Stimulated activated CD8-positive, alpha-beta memory T cell treated with anti-CD3 and anti-CD28 coated beads, Interleukin-15, amount 100 ng/mL, for 4 hours (primary cell): ENCODE measurements at places on chromosomes 7 and 10.

DNA sequence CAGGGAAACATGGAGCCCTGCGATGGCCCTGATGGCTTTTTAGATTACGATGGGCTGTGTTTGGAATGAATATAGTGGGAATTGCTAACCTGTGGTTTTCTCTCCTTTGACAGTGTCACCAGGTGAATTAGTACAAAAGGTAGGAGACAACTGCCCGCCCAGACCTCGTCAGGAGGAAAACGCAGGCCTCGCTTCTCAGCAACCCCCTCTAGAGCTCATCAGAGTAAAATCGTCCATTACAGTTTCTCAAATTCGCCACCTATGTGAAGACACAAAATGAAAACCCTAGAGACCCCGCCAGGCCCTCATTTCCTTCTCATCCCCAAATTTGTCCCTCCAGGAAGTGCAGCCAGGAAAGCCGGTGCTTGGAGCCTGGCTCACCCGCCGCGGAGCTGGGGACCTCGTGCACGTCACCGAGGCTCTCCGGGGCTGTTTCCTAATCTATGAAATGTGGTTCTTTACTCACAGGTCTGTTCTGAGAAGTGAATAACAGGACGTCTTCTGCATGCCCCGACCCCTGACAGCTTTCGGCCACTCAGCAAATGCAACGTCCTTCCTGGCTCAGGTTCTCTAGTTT lies 143.7 kb downstream of the VIPR2 start:
- DNase-seq = no peak

GRCh38 chr10:112875476-112876267 lies 74.4 kb upstream of the TCF7L2 start:
- no peak for DNase-seq

DNA sequence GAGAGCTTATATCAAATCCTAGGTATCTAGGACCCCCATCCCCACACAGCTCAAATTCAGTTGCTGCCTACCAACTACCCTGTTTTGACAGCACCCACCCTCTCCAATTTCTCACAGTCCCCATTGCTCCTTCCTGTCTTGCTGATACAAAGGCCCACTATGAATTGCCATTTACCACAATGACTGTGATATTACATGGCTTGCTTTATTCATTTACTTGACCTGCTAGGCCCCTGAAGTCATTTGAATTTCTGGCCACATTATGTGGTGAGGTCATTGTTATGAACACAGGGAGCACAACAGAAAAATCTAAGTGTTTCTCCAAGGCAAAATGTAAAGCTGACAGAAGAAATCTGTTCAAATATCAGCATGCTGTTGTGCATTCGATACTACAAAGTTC lies 101.4 kb downstream of the PPP1R17 start:
- DNase-seq = no peak

GRCh38 chr7:69429911-69430383 lies 168.3 kb upstream of the AUTS2 start:
- DNase-seq = no peak

DNA sequence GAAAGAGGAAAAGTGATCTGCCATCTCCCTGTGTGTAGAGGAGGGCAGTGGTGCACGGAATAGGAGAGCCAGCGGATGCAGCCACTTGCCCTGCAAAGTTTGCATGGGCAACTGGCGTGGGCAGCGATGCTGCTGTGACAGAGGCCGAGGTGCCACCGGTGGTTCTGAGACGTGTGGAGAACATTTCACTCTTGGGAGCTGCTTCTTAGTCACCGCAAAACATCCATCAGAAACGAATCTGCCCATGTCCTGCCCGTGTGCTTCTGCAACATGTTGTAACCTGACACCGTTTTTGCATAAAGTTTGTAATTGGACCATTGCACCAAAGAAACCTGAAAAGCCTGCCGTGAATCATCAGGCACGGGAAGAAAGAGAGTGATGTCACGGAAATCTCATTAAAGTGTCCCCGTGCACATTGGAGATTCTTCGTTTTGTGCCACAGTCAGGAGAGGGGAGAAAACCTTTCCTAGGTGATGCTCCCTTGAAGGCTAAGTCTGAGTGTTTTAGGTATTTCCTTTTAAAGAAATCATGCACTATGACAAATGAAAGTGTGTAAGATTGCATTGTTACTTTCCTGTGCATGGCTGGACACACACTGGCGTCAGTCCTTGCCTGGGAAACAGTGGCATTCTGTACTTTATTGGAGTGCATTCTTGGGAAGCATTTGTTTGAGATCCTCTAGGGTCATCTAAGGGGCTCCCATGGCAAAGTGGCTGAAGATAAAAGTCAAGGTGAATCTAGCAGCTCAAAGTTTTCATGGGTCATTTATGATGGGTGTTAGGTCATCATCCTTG lies 302.6 kb downstream of the KLF6 start:
- DNase-seq = no peak

GRCh38 chr7:156662277-156662676 lies 21.7 kb downstream of the RNF32 start:
- DNase-seq = no peak

GRCh38 chr10:71868192-71868697 lies 17.2 kb upstream of the PSAP start:
- no peak for DNase-seq

DNA sequence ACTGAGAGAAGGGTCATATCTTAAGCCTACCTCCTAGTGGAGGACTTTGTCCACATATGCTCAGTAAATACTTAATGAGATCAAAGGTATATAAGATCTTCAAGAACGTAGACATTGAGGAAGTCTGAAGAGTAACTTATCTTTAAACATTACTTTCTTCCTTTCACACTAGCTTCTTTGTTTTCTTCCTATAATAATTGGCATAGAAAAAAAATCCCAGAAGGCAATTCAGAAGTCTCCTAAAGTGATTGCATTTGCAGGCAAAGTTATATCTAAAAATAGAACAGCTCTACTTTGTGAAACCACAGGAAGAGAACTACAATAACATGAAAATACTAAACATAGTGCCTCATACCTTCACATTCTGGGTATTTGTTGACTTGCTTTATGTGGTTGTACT lies 150.4 kb downstream of the PPP1R3A start:
- DNase-seq = no peak

DNA sequence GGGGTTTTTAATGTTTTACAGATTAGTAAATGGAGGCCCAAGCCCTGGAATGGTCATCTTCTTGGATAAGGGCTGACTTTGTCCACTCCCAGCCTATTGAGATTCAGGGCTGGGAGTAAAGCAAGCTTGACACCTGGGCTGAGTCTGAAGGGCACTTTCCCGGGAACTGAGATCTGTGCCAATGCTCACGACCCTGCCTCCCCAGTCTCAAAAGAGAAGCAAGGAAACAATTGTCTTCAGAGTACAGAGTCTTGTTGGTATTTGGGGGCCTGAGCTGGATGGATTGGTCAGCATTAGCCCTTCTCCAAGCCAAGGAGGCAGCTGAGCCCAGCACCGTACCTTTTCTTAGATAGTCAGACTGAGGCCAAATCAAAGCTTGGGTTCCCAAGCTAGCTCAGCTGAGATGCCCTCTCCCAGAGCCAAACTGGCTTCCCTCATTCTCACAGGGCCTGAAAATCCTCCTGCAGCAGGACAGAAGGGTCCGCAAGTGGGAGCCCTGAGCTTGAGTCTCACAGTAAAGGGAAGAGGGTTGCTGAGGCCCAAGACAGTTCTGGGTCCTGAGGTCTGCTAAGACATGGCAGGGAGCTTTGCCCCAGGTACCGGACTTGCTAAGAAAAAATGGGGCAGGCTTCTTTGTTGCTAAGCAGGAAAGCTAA lies 3.7 kb downstream of the DDIT4 start:
- no peak for DNase-seq

GRCh38 chr10:70682920-70683600 lies 10.8 kb downstream of the ADAMTS14 start:
- no peak for DNase-seq

- DNase-seq = no peak
These were observed 90.3 kb downstream of the MICALL2 start for GRCh38 chr7:1368682-1369571.

DNA sequence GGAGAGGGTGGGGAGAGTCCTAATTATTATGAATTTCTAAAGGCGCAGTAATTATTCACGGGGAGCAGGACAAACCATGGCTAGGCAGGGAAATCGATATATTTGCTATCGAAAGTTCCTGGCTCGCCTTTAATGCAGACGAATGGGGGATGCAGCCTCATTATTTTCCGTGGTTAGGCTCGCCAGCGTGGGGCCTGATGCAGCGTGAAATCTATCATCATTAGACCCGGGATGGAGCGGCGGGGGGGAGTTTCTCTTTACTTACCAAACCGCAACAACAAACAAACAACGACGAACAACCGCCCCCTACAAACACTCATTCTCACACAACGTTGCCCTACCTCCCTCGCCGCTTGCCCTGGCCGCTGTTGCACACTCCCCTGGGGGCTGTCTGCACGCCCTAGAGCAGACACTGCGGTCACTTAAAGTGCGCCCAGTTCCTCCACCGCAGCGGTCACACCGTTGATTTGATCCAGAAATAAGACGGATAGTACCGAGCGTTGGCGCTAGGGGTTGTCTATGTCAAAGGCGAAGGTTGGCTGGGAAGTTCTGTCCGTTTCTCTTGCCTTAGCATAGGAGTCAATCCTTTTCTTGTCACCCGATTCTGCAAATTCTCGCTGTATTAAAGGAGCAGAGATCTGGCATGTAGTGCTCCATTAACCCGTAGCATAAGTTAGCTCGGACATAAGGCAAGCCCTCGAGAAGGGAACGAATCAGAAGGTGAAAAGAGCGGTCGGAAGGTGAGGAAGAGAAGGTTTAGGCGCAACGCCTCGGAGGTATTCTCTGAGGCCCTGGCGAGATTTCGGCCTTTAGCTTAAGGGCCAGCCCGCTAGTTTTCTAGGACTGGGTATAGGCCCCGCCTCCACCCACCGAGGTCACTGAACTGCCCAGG lies 10.4 kb downstream of the NXPH1 start:
- DNase-seq = no peak

DNA sequence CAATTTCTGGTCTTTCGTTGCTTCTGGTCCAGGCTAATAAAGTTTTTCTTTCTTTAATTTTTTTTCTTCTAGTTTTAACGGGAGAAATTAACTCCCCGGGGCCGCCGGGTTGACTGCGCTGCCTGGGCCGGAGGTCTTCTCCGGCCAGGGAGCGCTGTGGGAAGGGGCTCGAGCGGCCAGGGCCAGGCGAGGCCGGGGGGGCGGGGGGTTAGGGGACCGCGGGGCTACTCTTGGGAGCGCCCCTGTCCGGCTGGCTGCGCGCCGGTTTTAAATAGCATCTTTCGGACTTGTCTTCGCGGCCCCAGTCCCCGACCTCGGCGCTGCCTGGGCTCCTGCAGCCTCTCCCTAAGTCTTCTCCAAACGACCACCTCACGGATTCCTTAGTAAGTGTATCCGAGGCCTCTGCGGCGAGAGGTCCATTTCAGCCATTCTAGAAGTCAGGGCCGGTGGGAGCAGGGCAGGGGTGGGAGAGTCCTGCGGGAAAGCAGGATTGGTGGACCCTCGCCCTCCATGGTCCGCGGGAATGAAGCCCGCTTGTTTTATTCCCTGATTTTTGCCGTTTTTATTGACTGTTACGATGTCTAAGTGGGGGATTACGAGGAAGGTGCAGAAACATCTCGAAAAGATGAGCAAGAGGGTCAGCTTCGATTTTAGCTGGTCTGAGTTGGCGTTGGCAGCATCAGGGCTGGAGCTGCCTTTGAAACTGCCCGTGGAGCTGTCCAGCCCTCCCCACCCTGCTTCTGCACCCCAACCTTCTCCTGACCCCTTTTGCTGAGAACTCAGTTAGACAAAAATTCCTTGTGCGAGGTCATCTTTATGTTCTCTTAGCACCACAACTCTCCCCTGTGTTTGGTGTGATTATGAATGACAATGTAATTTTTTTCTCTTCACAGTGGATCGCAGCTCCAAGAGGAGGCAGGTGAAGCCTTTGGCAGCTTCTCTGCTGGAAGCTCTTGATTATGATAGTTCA lies 555 bp downstream of the PHF14 start:
- no peak for DNase-seq

GRCh38 chr7:16563281-16564022 lies 36.8 kb downstream of the LRRC72 start:
- DNase-seq = no peak

GRCh38 chr7:157714166-157715070 lies 377.6 kb downstream of the DNAJB6 start:
- DNase-seq = no peak

GRCh38 chr7:138579136-138579535 lies 119.1 kb downstream of the TRIM24 start:
- DNase-seq = no peak

DNA sequence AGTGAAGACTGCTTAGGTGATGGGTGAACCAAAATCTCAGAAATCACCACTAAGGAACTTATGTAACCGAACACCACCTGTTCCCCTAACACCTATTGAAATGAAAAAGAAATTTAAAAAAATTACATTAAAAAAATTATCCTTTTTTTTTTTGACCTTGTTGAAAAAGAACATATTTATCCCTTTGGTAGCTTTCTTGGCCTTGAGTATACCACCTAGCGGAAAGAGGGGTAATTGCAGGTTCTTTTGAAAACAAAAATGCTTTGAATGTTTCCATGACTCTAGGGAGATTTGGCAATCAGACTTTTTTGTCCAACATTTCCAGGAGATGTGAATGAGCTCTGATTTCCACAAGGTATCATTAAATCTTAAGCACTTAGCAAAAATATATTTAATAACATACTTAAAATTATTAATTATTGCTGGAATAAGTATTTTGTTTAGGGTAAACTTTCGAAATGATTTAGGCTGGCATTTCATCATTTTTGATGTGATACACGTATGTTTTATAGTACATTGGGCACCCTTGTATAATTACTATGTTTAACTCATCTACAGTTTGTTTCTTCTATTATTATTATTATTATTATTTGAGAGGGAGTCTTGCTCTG lies 47.0 kb upstream of the ELMO1 start:
- no peak for DNase-seq

GRCh38 chr7:4203626-4204512 lies 478.2 kb upstream of the FOXK1 start:
- no peak for DNase-seq

DNA sequence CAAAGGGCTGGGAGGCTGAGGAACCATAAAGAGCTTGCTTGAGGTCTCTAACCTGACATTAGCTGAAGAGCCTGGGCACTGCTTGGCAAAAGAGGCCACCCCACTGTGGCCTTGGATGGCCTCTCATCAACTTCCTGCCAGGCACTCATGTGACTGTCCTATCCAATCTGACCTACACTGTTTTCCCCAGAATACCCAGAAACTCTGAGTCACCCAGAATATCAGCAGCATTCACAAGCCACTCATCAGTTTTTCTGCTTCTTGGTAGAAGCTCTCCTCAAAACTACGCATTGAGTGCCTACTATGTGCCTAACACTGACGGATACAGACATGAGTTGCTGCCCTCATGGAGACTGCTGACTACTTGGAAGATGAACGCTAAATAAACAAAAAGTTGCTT lies 4.1 kb upstream of the NT5C2 start:
- DNase-seq = no peak

GRCh38 chr7:137266764-137267163 lies 76.8 kb downstream of the PTN start:
- DNase-seq = no peak

DNA sequence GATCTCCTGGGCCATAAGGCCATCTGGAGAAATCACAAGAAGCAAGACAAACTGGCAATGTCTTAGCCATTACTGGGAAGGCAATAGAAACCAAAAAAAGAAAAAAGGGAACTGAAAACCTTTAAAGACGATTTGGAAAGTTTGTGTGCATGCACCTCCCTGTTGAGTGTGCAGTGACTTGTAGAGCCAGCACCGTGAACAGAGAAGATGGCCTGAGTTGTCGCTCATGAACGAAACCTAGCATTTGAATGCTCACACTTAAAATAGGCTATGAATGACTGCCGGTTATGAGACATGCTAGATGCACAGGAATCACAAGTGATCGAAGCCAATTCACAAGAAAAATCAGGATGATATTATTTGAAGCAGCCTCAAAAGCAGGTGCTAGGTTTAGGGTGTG lies 151.3 kb upstream of the ADO start:
- no peak for DNase-seq

- DNase-seq = no peak
These were observed 2.7 kb upstream of the IQUB start for GRCh38 chr7:123537026-123537642.
